ENCODE measurements at places on chromosomes 12 and 14.

DNA sequence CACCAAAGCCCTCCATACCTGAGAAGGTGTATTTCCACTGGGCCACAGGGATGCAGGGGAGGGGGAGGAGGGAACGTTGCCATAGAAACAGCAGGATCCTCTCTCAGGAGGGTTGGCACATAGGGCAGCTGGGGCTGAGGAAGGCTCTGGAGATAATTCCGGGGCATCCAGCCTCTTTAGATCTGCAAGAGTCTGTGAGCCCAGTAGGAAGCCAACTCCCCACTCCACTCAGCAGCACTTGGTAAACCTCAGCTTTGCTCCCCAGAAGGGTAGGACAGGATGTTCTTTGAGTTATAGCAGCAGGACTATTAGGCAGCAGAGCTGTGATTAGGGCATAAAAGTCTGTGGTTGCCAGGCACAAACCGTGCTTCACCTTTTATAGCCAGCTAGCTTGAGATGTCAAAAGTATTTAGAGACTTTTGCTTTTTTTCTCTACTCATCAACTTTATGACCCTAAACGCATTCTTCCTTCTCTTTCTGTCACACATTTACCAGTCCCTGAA, 7.8 kb upstream of the PLEKHG3 start:
- no peak for DNase-seq

- DNase-seq, result no peak
These were observed 2.5 kb downstream of the SSPN start for GRCh38 chr12:26197832-26198231.

GRCh38 chr12:1293901-1294300, 300.5 kb downstream of the FBXL14 start:
- no peak for DNase-seq

- DNase-seq, result no peak
These were observed 7.2 kb downstream of the DAO start for GRCh38 chr12:108886873-108887629.

GRCh38 chr12:50641566-50641965, 122.3 kb upstream of the ATF1 start:
- no peak for DNase-seq

GRCh38 chr12:9940375-9940774, 8.2 kb upstream of the CLEC2A start:
- peak; percentile 52 for DNase-seq

DNA sequence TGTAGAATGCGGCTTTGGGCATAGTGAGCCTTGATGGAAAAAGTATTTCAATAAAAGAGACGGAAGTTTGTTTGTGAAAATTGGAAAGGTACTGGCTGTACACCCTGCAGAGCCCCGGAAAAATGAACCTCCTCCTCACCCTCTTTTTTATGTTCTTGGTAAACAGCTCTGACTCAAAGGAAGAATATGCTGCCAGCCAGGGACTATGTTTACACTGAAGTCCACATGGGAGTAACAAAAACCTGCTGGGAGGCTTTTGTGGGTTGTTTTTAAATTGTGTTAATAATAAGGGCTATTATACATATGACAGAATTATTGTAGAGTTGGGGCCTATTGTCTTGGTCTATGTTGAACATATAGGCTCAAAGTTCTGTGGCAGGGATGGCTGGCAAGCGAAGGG, 70.7 kb downstream of the TTC8 start:
- DNase-seq, result no peak

- DNase-seq, result no peak
These were observed 476.6 kb downstream of the RMST start for GRCh38 chr12:97939156-97939555.

- DNase-seq, result no peak
These were observed 44.0 kb downstream of the ACACB start for GRCh38 chr12:109160433-109160832.

DNA sequence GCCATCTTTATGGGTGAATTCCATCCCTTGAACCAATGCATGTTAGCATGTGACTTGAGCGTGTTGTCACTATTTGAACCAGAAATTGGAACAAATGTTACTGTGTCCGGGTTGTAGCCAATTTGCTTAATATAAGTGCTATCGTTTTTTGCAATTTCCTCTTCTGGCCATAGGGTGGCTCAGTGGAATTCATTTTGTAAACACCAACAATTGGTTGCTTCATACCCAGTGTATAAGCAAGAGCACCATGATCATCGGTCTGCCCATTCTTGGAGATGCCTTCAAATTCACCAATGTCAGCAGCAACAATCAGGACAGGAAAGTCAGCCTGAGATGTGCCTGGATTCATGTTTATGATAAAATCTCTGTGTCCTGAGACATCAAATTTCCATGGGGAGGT, 5.0 kb upstream of the NEDD1 start:
- peak; percentile 55 for DNase-seq

DNA sequence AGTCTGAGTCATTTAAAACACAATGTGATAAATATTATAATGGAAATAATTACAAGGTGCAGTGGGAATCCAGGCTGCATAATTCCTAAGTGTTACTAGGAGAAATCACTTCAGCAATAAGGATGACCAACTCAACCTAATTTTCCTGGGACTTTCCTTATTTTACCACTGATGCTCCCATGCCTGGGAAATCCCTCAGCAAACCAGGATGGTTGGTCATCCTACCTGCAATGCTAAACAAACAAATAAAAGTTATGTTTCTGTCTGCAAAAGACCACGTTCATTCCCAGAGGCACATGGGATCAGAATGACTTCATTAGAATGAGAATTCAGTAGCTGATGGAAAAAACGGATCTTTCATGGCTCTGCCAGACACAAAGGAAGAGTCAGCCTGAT, 130.8 kb upstream of the RAP1B start:
- no peak for DNase-seq

- DNase-seq, result no peak
These were observed 89.0 kb upstream of the SFSWAP start for GRCh38 chr12:131621701-131622421.

- DNase-seq, result no peak
These were observed 269.6 kb upstream of the CRY1 start for GRCh38 chr12:107362960-107363359.

- DNase-seq, result no peak
These were observed 17.5 kb downstream of the TMEM106C start for GRCh38 chr12:47980779-47981495.

Measured in NAMALWA (cell line).